ENCODE measurements at places on chromosomes 16 and 17.

DNA sequence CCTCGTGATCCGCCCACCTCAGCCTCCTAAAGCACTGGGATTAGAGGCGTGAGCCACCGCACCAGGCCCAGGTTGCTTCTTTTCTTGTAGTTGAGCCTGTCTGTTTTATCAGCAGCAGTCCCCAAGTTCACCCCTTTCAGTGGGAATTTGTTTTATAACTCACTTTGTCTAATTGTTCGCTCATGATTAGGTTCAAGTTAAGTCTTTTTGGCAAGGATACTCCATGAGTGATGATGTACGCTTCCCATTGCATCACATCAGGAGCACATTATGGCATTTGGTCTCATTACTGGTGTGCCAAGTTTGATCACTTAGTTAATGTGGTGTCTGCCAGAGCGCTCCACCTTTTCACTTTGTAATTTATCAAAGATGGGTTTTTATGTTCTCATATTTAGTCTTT is 14.4 kb upstream of the GJD3 start:
- DNase-seq = no peak

DNA sequence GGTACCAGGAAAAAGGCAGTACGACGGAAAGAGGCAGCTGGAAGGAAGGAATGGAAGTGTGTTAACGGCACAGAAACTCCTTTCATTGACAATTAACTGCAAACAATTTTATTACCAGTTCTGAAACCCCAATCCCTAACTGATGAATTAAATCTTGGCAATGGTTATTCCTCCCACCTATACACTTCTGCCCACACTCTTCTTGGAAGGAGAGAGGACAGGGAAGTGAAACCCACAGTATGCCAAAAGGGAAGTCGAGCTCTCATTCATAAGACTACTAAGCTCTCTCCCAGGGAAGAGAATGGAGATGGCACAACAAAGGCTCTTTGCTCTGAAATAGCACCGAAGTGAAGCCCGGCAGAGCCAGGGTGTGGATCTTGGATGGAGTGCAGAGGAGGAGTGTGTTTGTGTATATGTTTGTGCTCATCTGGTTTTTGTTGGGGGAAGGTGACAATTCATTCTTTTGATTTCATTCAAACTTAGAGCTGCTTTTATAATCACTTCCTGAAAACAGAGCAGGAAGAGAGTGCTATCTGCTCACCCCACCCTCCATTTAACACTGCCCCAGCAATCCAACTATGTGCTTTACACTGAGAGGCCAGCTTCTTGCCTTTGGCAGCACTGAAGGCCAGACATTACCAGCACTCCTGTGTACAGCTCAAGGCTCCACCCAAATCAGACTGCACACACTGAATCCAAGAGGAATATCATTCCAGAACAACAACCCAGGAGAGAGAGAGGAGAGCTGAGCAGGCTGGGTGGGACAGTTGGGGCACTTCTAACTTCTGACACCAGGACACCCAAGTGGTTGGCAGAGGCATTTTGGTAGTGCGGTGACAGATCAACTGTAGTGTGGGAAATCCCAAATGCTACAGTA is 68.7 kb downstream of the HIC1 start:
- DNase-seq = no peak

DNA sequence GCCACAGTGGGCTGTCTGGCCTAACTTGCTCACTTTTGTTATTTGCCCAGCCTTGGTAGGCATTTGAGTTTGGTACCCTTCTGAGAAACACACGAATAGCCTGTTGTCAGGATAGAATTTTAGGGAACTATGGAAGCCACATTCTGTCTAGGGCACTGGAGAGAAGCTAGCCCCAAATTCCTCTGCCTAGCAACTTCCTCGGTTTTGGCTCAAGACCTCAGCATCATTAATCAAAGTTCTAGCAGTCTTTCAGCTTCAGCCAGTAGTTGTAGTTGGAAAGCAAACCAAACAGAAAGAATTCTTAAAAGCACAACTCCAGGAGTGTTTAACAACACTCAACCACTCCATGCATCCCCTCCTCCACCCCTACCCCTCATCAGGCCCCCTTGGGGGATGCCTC is 572.1 kb upstream of the PSMD7 start:
- DNase-seq = no peak

- DNase-seq = no peak
Observed at GRCh38 chr17:7560172-7561027, 1.3 kb upstream of the SENP3 start.

GRCh38 chr16:1335996-1336395 is 2.6 kb downstream of the BAIAP3 start:
- peak; percentile 47 for DNase-seq

GRCh38 chr16:85172455-85173145 is 60.3 kb upstream of the CIBAR2 start:
- peak; percentile 69 for DNase-seq

DNA sequence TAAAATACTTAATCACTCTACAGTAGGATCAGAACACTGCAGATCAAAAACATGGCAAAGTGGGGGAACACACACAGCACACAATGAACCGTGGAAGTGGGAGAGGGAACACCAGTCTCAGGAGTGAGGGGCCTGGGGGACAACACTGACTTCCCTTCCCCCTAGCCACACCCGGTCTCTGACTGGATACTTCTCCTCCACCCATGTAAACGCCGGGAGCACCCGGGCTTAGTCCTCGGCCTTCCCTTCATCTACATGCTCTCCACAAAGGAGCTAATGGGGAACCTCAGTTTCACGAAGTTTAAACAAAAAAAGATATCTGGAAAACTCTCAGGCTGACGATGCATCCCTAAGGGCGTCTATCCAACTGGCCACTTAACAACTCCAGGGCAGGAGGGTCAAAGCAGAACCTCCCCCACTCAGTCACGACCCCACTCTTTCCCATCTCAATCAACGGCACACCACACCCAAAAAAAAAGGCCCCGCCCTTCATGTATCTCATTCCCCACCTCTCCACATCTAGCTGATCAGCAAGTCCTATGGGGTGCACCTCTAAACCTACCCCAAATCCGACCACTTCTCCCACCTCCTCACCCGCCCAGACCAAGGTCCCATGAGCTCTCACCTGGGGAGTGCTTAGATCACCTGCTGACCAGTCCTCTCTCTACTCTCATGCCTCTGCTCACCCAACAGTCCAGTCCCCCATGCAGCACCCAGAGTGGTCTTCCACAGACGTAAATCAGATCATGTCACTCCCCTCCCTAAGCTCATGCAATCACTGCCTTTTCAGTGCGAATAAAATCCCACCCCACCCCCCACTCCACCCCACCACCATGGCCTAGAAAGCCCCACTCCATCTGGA is 7.4 kb downstream of the ZDHHC7 start:
- no peak for DNase-seq

DNA sequence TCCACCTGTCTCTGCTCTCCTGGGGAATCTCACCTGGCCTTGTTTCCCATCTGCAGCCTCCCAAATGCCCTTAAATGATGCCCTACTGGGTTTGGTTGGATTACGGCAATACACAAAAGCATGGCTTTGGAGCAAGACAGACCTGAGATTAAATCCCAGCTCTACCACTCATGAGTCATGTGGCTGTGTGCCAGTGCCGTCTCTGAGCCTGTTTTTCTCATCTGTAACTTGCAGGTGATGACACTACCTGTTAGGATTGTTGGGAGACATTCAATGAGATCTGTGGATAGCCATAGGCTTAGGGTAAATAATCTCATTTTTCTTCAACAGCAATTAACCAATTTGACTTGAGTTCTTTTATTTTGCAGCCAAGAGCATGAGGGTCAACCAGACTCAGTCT is 240.3 kb downstream of the MAF start:
- no peak for DNase-seq

- DNase-seq = no peak
Observed at GRCh38 chr16:81483064-81483969, 38.7 kb downstream of the CMIP start.

- DNase-seq = no peak
Observed at GRCh38 chr16:13436641-13437412, 483.1 kb upstream of the ERCC4 start.

DNA sequence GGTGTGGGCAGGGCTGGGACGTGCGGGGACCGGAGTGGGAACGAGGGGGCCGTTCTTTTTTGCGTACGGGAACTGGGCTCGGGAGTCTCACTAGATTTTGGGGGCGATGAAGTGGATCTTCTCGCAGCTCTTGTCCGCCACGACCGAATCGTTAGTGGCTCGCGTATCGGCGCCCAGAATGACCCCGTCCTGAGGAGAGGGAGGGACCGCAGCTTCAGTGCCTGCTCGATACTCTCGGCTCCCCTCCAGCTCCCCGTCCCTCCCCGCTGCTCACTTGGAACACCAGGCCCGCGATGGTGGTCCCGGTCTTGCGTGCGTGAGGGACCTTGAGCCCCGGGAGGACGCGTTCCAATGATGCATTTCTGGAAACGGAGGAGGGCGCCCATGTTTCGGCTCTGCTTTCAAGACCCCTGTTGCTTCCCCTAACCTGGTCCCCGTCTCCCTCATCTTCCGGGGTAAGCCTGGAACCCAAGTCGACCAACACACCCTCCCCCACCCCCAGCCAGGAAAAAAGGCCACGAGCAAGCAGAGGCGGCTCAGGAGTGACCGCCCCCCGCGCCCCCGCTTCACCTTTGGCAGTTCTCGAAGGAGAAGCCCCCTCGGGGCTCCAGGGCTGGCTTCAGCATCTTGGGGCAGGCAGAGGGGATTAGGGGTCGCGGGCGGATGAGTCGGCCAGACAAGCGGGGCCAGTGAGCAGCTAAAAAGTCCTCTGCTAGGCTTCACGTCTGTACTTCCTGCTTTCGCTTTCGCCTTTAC is at the start of gene PSMB10:
TSS of gene PSMB10 (minus strand) at position 727 of the 756 bp plus-strand sequence. CDS start at position 626, 101 bp downstream.
- peak; percentile 33 for DNase-seq

GRCh38 chr17:39671651-39672521 is 3.6 kb downstream of the PNMT start:
- DNase-seq = peak; percentile 14

DNA sequence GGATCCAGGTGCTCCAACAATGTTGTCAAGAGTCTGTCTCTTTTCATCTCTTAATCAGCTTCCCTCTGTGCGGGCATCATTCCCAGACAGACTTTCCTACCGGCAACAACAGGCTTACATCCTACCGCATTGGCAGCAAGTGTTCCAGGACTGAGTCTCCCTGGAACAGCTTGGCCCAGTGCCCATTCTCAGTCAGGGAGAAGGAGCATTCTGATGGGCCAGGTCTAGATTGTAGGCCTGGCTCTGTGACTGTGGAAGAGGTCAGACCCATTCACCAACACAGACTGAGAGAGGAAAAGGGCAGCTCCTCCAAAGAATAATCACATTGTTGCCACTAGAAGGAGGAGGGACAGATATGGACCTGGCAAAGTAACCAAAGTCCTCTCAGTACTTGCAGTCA is 68.1 kb upstream of the TMEM132E start:
- DNase-seq = no peak

DNA sequence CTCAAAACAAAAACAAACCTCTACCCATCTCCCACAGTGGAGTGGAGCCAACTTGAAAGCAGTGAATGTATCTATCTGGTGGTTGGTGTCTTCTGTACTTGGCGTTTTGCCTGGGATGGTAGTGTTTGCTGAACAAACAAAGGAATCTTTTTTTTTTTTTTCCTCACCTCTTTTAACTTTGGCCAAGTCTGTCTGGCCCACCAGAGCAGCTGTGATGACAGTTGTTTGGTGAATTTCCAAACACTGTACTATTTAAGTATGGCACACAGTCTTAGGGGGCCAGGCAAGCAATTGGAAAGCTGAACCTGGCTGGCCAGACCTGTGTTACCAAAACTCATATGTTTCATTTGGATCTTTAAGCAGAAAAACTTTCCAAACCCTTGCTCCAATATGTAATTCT is 101.8 kb upstream of the CDH13 start:
- DNase-seq = peak; percentile 41

DNA sequence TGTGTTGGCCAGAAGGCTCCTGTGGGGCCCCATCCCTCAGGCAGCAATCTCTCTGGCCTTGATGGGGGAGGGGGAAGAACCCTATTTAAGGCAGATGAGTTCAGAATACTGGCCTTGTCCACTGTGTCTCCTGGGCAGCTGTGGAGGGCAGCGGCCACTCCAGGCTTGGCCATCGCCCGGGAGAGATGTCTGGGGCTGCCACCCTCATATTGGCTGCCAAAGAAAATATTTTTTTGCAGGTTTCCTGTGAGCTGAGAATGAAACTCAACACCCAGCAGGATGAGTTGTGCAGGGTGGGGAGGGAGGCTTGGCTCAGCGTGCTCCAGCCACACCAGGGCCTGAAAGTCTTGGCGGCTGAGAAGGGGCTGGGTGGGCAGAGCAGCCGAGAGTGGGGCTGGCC is 14.4 kb upstream of the TIMP2 start:
- DNase-seq = no peak

GRCh38 chr16:17211797-17212196 is 259.0 kb downstream of the XYLT1 start:
- no peak for DNase-seq

DNA sequence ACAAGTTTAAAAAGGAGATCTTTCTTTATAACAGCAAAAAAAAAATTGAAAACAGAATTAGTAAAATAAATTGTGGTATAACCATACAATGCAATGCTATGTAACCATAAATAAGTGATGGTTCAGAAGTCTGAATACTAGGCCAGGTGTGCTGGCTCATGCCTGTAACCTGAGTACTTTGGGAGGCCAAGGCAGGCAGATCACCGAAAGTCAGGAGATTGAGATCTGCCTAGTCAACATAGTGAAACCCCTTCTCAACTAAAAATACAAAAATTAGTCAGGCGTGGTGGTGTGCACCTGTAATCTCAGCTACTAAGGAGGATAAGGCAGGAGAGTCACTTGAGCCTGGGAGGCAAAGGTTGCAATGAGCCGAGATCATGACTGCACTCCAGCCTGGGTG is 34.6 kb downstream of the CCT6B start:
- DNase-seq = no peak

- DNase-seq = no peak
Observed at GRCh38 chr17:74123866-74124444, 79.5 kb upstream of the RPL38 start.

- DNase-seq = no peak
Observed at GRCh38 chr16:67471758-67472384, 9.1 kb downstream of the ATP6V0D1 start.

DNA sequence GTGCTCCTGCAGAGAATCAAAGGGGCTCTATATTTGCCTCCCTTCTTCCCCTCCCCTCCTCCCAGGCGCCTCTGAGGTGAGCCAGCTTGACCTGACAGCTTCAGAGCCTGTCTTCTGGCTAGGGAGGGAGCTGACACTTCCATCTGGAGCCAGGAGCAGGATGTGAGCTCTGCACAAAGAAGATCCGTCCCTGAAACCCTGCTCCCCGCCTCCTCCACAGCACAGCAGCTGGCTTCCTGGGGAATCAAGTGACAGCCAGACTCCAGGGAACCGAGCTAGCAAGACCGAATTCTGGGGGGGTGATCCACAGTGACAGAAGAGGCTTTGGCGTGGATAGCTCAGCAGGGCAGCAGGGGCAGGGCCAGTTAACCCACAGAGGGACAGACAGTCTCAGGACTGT is 37.2 kb downstream of the CCDC182 start:
- DNase-seq = peak; percentile 38
